Activated CD8-positive, alpha-beta memory T cell treated with anti-CD3 and anti-CD28 coated beads for 24 hours (primary cell): ENCODE measurements at places on chromosomes 3 and 15.

DNA sequence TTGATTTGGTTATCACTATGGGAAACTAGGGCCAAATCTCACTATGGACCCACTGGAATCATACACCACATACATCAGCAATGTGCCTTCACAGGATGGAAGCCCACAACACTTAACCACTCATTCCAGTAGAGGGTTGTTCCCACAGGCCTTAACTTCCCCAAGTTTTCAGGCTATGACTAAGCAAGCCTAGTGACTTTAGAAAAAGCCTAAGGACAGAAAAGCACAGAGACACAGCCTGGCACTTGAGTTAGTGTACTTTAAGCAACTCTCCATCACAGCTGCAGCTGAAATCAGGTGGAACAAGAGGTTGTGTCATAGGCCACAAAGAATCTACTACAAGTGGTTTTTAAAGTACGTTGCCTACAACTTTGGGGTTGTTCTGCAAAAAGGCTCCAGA, 128.7 kb downstream of the LRRN1 start:
- DNase-seq: no peak

GRCh38 chr15:34651997-34652725, 68.7 kb upstream of the GOLGA8B start:
- no peak for DNase-seq

DNA sequence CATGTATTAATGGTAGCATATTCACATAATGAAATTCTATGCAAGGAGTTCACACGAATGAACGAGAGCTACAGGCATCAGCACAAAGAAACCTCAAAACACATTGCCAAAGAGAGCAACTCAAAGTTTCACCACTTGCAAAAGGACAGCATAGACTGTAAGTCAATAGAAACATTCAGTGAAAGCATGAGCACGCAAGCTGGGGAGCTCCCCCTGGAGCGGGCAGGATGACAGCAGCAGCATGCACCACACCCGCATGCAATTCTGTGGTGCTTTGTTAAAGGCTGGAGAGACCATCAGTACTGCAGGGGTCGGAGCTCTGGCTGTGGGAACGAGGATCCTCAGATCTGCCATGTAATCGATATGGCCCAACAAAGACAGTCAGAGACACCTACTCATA, 18.7 kb downstream of the OCA2 start:
- DNase-seq: no peak

DNA sequence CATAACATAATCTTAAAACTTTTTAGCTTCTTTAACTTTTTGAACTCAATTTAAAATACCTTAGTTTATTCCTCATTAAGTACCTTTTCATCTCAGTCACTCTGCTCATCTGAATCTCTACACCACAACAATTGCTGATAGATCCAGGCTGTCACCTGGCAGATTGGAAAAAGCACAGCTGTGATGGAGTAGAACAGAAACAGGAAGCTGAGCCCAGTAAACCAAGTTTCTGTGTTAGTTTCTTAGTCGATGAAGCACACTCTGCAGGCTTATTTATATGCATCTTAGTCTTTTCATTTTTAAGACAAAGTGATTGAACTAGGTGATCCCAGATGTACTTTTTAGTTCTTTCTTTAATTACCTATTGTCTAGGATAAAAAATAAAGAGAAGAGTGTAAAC, 1398.0 kb upstream of the ALCAM start:
- DNase-seq: no peak

DNA sequence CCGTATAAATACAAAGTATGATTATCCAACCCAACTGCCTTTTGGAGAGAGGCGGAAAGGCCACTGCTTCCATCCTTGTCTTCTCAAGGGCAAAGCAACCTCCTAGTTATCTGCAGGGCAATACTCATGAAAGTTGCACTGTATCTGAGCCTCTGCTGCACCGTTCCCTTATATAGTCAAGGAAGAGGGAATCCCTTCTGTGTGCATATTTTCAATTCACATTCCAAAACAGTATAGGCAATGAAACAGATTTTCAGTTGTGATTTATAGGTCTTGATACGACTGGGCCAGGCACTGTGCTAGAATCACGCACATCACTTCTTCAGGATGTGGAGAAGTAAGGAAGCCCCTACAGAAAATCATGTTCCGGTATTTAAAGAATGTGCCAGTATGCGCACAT, 455.7 kb downstream of the FOXP1 start:
- no peak for DNase-seq

- no peak for DNase-seq
These were observed 15.4 kb upstream of the CXCR6 start for GRCh38 chr3:45927881-45928280.

DNA sequence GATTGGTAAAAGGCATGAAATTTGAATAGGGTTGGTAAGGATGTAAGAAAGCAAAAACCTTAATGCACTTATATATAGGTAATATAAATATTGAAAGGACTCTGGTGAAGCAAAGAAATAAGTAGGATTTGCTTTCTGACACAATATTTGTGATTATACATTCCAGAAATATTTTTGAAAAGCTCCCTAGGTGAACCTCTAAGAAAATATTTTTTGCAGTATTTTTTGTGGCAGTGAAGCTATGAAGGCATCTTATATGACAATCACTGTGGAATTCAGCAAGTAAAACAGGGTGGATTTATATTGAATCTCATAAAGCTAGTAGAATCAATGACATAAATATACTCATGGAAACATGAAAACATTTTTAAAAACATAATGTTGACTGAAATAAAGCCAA, 119.6 kb upstream of the EPHA3 start:
- no peak for DNase-seq
